ENCODE measurements at places on chromosomes 1 and 21.

DNA sequence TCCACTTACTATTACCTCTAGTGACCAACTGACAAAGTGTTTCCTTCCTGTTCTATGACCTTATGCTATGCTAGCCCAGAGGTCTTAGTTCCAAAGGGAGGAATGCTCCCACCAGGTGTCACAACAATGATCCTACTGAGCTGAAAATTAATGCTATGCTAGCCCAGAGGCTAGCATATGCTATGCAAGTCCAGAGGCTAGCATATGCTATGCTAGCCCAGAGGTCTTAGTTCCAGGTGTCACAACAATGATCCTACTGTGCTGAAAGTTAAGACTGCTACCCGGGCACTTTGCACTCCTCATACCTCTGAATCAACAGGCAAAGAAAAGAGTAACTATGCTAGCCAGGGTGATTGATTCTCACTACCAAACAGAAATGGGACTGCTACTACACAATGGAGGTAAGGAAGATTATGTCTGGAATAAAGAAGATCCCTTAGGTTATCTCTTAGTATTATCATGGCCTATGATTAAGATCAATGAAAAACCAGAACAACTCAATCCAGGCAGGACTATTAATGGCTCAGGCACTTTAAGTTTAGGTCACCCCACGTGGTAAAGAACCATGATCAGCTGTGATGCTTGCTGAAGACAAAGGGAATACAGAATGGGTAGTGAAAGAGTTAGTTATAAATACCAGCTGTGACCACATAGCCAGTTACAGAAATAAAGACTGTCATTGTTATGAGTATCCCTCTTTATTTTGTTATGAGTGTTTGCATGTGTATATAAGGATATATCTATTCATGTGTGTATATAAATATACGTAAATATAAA is 114.1 kb downstream of the CSMD2 start:
- no peak for DNase-seq

- DNase-seq = no peak
These were observed 3.6 kb upstream of the RD3 start for GRCh38 chr1:211495584-211495983.

DNA sequence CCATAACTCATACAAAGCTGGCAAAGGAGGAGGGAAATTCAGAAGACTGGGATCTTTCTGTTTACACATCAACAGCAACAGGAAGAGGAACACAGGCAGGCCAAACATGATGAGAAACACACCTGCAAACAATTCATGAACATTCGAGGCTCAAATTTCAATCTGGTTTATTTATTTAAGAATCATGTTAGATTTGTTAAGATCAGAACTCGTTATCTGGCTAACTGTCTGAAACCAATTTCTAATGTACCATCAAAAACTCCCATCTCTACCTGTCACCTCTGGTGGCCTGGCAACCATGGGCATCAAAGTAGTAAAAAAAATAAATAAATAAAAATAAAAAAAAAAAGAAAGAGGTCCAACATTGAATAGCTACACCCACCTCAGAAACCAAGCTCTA is 9.8 kb downstream of the LBR start:
- no peak for DNase-seq

- DNase-seq = no peak
These were observed 50.1 kb upstream of the PCBP3 start for GRCh38 chr21:45593162-45594022.

GRCh38 chr1:78171736-78172590 is 126.2 kb downstream of the GIPC2 start:
- DNase-seq = no peak

DNA sequence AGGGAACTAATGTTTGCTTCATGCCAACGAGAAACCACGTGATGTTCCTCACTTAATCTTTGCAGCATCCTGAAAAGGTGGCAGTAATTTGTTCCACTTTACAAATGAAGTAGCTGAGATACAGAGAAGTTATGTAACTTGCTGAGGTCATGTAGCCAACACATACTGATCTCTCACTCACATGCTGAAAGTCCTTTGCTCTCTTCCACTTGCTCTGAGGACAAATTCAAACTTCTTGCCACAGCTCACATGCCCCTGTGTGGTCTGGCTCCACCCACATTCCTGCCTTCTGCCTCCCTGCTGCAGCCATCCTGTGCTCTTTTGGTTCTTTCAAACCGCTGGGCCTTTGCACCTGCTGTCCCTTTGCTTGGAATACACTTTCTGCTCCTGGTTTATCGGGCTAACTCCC is 55.4 kb downstream of the TMCO4 start:
- no peak for DNase-seq

- DNase-seq = no peak
These were observed 3.2 kb upstream of the KRTAP10-6 start for GRCh38 chr21:44595524-44595923.

DNA sequence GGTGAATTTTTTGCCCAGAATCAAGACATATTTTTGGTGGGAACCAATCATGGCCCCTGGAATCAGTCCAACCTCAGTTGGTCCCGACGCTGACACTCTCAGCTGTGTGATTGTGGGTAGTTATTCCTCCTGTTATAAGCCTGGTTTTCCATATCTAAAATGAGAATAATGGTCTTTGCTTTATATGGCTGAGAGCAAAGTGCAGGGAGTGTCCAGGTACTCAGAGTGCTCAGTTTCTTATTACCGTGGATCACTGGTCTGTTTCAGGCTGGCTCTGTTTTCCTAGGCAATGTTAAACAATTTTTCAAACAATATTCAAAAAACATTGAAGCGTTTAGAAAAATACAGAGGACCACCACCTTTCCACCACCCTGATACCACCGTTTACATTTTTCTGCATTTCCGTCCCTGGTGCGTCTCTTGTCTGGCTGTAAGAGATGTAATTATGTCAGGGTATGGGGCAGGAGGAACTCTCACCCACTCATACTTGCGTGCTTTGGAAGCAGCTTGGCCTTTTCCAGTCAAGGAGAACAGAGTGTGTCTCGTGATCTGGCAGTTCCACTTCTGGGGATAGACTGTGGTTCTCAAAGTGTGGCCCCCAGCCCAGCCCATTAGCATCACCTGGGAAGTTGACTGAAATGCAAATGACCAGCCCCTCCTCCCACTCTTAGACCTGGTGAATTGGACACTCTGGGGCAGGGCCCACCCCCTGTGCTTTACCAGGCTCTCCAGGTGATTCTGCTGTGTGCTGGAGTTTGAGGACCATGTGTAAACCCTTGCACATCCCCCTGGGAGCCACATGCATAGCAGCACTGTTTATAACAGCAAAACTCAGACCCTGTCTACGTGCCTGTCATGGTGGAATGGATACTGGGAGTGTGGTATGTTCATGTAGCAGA is 6.8 kb downstream of the MX1 start:
- no peak for DNase-seq

GRCh38 chr1:160544647-160545046 is 21.6 kb upstream of the SLAMF6 start:
- no peak for DNase-seq

DNA sequence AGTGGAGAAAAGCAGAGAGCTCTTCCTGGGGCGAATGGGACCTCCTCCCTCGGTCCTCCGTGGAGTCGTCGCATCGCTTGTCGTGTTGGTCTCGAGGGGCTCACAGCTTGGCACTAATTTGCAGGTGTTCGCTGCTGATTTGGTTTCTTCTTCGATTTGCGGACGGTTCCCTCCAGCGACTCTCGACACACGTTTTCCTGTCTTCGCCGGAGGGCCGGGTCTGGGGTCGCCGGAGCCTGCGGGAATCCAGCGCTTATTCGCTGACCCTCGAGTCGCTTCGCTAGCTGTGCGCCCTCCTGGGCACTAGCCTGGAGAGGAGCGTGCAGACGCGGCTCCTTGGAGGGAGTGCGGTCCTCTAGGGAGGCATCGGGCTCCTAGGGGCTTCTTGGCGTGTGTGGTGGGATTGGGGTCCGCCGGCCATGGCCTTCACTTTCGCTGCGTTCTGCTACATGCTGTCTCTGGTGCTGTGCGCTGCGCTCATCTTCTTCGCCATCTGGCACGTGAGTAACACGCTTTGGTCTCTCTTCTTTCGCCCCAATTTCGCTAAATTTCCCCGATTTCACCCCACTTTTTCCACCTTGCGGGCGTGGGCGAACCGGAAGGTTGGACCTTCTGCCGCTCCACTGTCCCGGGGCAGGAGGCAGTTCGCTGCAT is 766 bp downstream of the CNIH3 start:
- DNase-seq = no peak

DNA sequence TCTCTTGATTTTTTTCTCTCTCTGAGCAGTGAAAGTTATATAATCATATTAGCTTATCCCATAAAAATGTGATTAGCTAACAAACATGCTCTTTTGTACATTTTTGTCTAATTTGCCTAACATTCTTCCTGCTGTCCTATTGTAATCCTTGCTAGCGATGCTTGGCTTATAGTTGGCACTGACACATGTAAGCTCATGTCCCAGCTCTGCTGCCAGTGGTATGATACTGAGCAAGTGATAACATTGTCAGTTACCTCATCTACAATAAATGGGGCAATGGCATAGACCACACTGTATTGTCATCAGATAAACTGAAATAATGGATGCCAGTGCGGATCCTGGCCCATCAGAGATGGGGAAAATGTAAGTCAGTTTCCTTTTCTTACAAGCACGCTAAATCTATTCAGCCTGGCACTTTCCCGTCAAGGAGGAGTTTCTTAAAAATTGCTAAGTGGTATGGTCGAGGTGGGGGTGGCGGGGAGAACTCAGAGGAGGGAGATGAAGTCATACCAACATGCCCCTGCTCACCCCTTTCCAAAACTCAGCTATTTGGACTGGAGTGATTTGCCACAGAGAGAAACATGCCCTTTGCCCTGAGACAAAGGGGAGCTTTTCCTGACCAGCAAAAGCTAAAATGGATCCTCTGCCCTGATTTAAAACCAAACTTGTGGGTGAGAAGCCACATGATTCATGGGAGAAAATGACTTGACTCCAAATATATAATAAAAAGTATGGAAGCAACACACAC is 1.3 kb downstream of the FYB2 start:
- no peak for DNase-seq

- no peak for DNase-seq
These were observed 226.9 kb upstream of the C1orf174 start for GRCh38 chr1:4126731-4127591.

- no peak for DNase-seq
These were observed 60.5 kb downstream of the TAS1R2 start for GRCh38 chr1:18798946-18799345.

GRCh38 chr1:28640766-28641165 is 2.1 kb downstream of the TAF12 start:
- DNase-seq = no peak

- no peak for DNase-seq
These were observed 648 bp downstream of the FAM76A start for GRCh38 chr1:27726173-27727044.

- DNase-seq = no peak
These were observed 9.5 kb upstream of the TBCE start for GRCh38 chr1:235357485-235358373.

DNA sequence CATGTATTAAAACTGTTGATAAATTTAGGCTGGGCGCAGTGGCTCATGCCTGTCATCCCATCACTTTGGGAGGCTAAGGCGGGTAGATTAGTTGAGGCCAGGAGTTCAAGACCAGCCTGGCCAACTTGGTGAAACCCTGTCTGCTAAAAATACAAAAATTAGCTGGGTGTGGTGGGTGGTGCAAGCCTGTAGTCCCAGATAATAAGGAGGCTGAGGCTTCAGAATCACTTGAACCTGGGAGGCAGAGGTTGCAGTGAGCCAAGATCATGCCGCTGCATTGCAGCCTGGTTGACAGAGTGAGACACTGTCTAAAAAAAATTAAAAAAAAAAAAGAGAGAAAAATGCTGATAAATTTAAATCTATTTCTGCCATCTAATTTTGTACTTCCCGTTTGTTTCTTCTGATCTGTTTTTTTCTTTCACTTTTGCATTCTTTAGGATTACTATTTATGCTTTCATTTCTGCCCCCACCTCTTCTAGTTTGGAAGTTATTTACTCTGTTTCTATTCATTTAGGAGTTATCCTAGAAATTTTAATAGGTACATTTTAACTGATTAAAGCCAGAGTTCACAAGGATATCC is 3.2 kb upstream of the DENND1B start:
- no peak for DNase-seq

DNA sequence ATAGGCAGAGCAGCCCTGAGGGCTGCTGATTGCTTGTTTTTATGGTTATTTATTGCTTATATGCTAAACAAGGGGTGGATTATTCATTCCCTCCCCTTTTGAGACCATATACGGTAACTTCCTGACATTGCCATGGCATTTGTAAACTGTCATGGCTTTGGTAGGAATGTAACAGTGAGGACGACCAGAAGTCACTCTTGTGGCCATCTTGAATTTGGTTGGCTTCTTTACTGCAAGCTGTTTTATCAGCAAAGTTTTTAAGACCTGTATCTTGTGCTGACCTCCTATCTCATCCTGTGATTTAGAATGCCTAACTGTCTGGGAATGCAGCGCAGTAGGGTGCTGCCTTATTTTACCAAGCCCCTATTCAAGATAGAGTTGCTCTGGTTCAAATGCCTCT is 531.8 kb upstream of the PRMT6 start:
- DNase-seq = no peak

DNA sequence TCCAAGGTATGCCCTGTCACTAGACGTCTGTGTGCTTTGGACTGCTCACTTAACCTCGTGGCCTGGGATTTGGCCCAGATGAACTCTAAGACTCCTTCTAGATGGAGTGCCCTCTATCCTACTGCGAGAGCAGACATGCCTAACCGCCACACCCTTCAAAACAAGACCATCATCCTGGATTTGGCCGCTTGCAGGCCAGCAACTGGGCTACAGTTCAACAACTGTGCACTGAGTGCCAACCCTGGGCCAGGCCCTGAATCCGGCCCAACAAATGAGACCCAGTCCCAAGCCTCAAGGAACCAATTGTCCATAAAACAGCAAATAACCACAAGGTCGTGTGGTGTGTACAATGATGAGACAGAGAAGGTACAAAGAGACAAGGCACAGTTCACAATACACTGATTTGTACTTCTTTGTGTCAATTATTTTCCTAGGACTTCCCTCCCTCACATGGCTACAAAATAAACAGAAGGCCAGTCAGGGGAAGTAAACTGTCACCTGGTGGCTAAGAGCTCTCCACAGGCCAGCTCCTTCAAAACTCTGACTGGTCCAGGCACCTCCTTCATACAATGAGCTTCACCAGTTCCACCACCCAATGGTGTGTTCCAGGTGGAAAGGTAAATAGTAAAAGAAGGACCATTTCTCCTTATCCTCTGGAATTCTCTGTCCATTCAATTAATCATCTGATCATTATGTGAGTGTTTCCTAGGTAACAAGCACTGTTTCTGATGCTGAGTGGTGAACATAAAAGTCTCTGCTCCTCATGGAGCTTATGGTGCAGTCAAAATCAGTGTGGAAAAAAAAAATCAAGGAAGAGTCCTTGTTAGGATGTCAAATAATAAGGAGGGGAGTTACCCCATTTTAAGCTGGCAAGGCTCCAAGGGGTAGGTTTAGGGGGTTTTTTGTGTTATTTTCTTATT is 60.4 kb downstream of the CAPZB start:
- DNase-seq = no peak

GRCh38 chr1:231926340-231926739 is 299.8 kb downstream of the DISC1 start:
- DNase-seq = no peak

- DNase-seq = no peak
These were observed 88.1 kb downstream of the CNIH3 start for GRCh38 chr1:224704107-224704735.

- no peak for DNase-seq
These were observed 14.0 kb upstream of the PTAFR start for GRCh38 chr1:28190337-28190979.

GRCh38 chr1:72412286-72412685 is 129.9 kb upstream of the NEGR1 start:
- no peak for DNase-seq

Measured in T-helper 22 cell (primary cell).